ENCODE measurements at places on chromosomes 5 and 9.

DNA sequence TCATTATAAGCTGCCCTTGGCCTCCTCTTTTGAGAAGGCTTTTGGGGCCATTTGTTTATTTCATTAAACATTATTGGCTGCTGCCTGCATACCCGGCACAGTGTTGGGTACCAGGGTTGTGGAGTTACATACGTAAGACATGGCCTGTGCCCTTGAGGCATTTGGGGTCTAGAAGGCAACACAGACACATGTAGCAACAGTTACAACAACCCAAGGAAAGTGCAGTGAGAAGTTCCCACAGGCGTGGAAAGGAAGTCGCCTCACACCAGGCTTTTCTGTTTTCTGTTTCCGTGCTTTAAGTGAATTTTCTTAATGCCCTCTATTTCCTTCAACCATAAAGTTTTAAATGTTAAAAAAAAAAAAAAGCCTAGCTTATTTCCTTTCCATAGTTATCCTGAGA, 47.4 kb downstream of the GALNT10 start:
- no peak for DNase-seq

DNA sequence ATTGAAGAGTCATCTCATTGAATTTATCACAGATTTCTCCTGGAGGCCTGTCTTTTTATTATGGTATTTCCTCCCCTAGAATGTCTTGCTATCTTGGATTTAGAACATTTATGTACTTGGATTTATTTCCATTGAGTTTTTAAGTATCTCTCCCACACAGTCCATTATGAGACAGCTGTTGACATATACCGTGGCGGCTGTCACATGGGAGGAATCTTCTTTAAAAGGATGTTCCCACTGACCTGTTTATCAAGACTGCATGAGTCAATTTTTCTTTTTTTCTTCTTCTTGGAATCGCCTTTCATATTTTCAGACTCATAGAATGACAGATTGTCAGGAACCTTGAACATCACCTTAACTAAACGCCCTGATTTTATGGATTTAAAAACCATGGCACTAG, 2.9 kb upstream of the CAVIN4 start:
- DNase-seq: no peak

DNA sequence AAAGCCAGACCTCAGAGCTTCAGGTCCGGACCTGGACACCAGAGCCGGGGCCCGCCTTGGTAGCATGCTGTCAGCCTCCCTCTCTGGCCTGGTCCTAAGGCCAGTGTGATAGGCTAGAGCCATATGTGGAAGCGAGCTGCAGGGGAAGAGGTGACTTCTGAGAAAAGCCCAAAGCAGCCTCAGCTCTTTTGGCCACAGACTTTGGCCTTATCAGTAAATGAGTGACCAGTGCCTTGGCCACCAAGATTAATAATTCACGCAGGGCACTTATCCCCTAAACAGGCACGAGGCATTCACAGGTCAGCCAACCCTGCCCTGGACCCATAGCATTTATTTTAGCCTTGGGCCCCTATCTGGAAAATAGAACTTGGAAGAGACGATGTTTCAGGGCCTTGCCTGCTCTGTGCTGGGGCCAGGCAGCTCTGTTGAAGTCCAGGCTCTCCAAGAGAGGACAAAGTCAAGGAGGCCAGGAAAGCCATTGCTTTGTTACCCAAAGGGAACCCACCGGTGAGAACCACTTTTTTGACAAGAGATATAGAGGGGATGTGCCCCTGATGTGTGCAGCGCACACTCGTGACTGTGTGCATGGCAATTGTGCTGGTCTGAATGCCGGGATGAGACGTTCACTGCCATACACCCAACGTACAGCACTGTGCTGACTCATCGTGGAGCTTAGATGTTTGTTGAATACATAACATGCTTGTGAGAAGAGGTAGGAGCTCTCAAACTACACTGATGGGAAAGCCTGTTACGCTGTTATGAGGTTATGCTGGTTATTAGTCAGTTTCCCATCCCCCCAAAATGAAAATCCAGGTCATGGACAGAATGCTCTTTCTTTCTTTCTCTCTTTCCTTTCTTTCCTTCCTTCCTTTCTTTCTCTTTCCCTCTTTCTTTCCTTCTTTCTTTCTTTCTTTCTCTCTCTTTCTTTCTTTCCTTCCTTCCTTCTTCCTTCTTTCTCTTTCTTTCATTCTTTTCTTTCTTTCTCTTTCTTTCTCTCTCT, 5.0 kb upstream of the SLC34A1 start:
- no peak for DNase-seq

GRCh38 chr5:147576646-147577535, 67.0 kb upstream of the DPYSL3 start:
- DNase-seq: no peak

GRCh38 chr9:72262063-72262462, 102.9 kb downstream of the ZFAND5 start:
- DNase-seq: no peak

Data from NCI-H2029 treated with DMSO at 0.1 percent for 48 hours (cell line).